ENCODE measurements at places on chromosomes 2 and 18. TPM values are rescaled to one million over a fixed set of nuclear protein-coding genes. Genes with fewer than 3 reads are reported as not detected.

Gene COX7A2L
- 220 TPM for total RNA-seq

Gene MARCHF4
- 14.5 TPM for total RNA-seq

DNA sequence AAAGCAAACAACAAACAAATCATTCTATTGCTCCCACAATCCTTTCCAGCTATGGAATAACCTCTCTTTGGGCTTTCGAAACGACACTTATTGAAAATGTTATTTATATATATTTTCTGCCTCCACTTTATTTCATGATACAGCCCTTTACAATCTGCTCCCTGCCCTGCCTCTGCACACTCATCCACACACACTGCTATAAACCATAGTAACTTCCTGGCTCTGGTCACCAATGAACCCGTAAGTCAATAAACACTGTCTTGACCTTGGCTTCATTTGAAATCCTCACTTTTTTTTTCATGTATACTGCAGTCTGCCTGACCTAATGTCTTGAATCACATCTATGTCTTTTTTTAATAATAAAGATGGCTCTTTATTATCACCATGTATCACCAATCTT lies 161.5 kb downstream of the SLC39A10 start:
- DNase-seq, result peak; percentile 24

DNA sequence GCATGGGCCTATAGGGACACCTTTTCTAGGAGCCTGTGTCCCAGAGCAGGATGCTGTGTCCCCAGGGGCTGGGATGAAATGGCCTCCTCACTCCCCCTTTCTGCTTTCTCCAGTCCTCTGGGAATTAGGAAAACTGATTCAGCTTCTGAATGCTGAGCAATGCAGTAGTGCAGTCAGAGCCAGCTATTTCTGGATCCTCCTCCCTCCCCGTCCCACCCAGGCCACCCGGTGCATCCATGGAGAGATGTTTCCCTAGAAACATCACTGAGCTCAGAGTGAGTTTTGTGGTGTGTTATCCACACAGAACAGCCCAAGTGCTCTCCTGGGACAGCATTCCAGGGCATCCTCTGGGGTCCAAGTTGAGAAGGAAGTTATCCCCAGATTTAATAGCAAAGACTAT lies 125.5 kb downstream of the LOXHD1 start:
- DNase-seq, result no peak

GRCh38 chr2:203401-203800 lies 60.4 kb downstream of the SH3YL1 start:
- DNase-seq, result no peak

DNA sequence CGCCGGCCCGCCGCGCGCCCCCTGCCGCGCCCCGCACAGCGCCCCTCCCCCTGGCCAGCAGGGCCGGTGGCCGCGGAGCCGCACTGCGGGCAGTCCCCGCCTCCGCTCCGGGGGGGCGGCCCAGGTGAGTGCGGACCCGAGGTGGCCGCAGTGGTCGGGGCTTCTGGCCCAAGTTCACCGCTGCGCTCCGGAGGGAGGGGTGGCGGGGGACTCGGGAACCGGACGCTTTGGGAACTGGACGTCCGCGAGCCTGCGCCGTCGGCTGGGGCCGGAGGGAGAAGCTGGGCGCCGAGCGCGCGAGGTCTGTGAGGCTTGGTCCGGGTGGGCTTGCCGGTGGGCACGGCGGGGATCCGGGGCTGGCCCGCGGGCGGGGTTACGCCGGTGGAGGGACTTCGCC lies 591 bp upstream of the LDLRAD4 start:
- DNase-seq, result no peak
